ENCODE measurements at places on chromosomes 7 and 10.

DNA sequence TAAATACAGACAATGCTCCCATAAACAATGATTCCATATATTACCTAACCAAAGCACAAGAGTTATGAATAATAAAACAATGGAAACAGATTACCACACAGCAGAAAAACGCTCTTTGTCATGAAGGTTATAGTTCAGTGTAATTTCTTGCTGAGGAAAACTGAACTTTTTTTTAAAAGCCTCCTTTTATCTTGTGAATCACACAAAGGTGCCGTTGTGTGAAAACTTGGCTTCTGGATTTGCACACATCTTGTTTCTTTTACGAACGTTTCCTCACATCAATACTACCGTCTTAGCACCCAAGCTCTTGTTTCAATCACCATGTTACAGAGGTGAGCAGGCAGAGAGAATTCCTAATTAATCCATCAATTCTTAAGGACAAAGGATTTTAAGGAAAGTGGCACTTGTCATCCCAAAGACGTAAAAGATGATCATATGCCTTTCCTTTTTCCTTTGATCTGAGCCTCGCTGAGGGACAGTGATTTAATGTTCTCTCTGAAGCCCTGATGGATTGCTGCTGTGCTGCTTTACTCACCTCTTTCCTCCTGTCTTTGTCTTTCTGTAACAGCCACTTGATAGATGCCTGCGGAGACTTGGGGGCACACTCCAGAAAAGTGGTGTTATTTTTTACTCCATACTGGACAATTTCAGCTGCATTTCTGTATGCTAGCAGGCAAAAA is 110.1 kb downstream of the CD36 start:
- no peak for DNase-seq

- no peak for DNase-seq
Observed at GRCh38 chr10:88913127-88913526, 33.1 kb downstream of the STAMBPL1 start.

- DNase-seq, result no peak
Observed at GRCh38 chr10:98246911-98247805, 20.8 kb downstream of the LOXL4 start.

GRCh38 chr7:2800931-2801688 is 43.0 kb downstream of the GNA12 start:
- DNase-seq, result no peak

GRCh38 chr10:12156367-12157123 is 27.1 kb downstream of the SEC61A2 start:
- DNase-seq, result no peak

GRCh38 chr7:54116956-54117355 is 425.2 kb upstream of the VSTM2A start:
- no peak for DNase-seq

Measured in stimulated activated CD4-positive, alpha-beta T cell treated with anti-CD3 and anti-CD28 coated beads, Interleukin-4, amount 100 ng/mL, for 1 hour (primary cell).